Peyer's patch (tissue), 4 donors: ENCODE measurements at places on chromosomes 6 and 20. TPM values are rescaled to one million over a fixed set of nuclear protein-coding genes. Genes with fewer than 3 reads are reported as not detected.

DNA sequence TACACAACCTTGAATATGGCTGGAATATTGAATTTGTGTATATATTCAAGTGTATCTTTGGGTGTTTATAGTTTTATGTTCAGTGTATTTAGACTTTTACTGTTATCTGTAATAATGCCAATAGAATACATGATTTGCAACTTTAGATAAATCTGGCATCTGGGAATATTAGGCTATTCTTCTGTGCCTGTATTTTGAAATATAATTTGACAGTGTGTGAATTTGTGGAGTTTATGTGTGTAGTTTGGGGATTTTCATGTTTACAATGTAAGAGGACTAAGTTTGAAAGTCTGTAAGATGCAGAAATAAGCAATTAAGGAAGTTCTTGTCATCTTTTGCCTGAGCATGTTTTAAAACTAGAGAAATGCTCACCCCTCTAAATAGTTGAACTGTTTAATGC lies at the start of gene OR10C1:
OR10C1 (plus strand) TSS at position 301 of the 400 bp plus-strand sequence. CDS start 710 bp downstream, outside the sequence.
- no peaks in the 10 kb centered on the region for H3K36me3 ChIP-seq
- DNase-seq = no peak
- H3K27ac ChIP-seq = no peak within 1 kb of the TSS
- no peaks in the 10 kb centered on the region for H3K4me1 ChIP-seq

SIRPA gene
- total RNA-seq = 38.2 TPM

DNA sequence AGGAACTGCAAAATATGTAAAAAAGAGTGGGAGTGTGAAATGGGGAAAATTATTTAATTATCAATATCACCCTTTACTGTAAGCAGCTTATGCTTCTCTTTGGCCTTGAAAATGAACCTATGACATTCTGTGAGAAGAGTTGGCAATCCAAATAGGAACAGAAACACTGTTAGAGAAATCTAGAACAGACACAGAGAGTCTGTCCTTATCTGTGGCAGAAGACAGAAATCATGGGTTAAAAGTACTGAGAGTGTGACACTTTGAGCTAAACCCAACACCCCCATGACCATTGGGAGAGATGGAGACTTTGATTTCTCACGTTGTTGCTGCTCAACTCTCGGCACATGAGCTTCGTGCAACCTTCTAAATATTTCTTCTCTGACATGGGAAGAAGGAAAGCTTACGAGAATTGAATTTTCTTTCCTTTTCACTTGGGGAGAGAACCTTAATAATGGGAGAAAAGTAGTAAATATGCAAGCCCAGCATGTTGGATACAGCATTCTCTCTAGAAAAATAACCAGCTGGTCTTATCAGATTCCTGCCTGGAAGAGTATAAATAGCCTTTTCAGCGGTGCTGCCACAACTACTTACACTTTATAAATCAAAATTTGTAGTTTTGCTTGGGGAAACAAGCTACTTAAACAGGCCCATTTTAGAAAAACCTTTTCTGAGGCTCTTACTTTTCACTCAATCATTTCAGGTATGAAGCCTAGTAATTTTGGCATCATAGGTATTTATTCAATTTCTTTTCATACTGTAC lies 49.4 kb upstream of the NOX3 start:
- H3K27ac ChIP-seq = no peak overlapping the region
- no peaks in the 10 kb centered on the region for H3K36me3 ChIP-seq
- no peaks in the 10 kb centered on the region for H3K27me3 ChIP-seq
- no peak for DNase-seq
- H3K4me1 ChIP-seq = no peaks in the 10 kb centered on the region

VSX1 gene
- total RNA-seq = not detected

LAMA5 gene
- total RNA-seq = 55.0 TPM

GRCh38 chr6:2862712-2863181 lies 21.1 kb upstream of the SERPINB1 start:
- peaks cover 15% of the 10 kb centered on the region for H3K4me1 ChIP-seq
- peak; percentile 75 for DNase-seq
- H3K36me3 ChIP-seq = no peaks in the 10 kb centered on the region
- no peak overlapping the region for H3K4me3 ChIP-seq
- no peaks in the 10 kb centered on the region for H3K27me3 ChIP-seq

SYTL3 gene
- 23.1 TPM for total RNA-seq

GRCh38 chr6:108442770-108443520 lies 117.8 kb upstream of the FOXO3 start:
- no peaks in the 10 kb centered on the region for H3K27me3 ChIP-seq
- DNase-seq = no peak
- no peak overlapping the region for H3K27ac ChIP-seq
- no peaks in the 10 kb centered on the region for H3K4me1 ChIP-seq

- H3K36me3 ChIP-seq = no peaks in the 10 kb centered on the region
- H3K4me3 ChIP-seq = peak overlapping the region; percentile 55
- peak overlapping the region; percentile 82 for H3K27ac ChIP-seq
- H3K4me1 ChIP-seq = peaks cover 14% of the 10 kb centered on the region
- H3K27me3 ChIP-seq = no peaks in the 10 kb centered on the region
- no peak for DNase-seq
Measured at GRCh38 chr20:2509468-2509781, 710 bp upstream of the ZNF343 start.

- H3K27me3 ChIP-seq = no peaks in the 10 kb centered on the region
- H3K4me3 ChIP-seq = no peak overlapping the region
- H3K27ac ChIP-seq = peak overlapping the region; percentile 59
Measured at GRCh38 chr6:12339022-12339421, 48.9 kb downstream of the EDN1 start.

DNA sequence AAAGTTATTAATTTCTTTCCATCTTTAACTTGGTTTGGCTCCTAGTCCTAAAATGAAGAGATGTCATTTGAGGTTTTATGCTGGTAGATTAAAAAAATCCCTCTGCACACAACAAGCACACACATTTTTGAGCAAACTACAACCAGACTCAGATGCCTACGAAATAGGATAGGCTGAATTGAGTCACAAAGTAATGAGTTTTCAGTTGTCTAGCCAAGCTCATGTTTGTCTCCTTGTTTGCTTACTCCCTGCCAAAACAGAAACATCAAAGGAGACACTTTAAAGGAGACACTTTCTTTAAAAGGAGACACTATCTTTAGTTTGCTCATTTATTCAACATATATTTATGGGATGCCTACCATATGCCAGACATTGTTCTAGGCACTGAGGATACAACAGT lies 56.2 kb downstream of the TPBG start:
- H3K27me3 ChIP-seq = no peaks in the 10 kb centered on the region
- no peak overlapping the region for H3K4me3 ChIP-seq
- no peaks in the 10 kb centered on the region for H3K36me3 ChIP-seq
- no peak for DNase-seq
- no peaks in the 10 kb centered on the region for H3K4me1 ChIP-seq

DNA sequence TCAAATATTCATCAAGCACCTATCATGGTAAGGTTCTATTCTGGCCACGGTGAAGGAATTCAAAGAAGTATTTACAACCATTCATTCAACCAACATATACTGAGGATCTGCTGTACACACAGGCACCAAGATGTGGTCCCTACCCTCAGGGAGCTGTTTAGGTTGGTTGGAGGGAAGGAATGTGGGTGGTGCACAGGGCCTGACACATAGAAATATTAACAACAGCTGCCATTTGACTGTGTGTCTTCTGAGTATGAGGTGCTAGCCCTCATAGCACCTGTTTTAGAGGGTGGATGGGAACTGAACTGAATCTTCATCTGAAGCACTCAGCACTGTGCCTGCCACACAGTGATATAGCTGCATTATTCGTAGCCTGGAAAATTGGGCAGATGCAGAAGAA lies 7.3 kb downstream of the SNPH start:
- no peaks in the 10 kb centered on the region for H3K36me3 ChIP-seq
- no peak overlapping the region for H3K27ac ChIP-seq
- no peak for DNase-seq
- no peaks in the 10 kb centered on the region for H3K27me3 ChIP-seq
- no peaks in the 10 kb centered on the region for H3K4me1 ChIP-seq

DNA sequence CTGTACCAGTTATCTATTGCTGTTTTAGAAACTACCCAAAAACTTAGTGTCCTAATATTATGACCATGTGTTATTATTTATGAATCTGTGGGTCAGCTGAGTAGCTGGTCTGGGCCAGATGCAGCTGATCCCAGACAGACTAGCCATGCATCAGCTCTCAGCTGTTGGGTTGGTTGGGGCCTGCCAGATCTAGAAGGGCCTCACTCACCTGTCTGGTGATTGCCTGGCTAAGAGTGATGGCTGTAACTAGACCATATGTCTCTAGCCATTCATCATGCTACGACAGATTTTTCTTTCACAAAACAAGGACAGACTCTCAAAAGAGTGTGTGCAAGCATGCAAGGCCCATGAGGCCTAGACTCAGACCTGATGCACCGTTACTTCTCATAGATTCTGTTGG lies 403.2 kb downstream of the SAMD5 start:
- no peak for DNase-seq
- H3K36me3 ChIP-seq = no peaks in the 10 kb centered on the region
- H3K4me3 ChIP-seq = no peak overlapping the region
- H3K4me1 ChIP-seq = no peaks in the 10 kb centered on the region

DNA sequence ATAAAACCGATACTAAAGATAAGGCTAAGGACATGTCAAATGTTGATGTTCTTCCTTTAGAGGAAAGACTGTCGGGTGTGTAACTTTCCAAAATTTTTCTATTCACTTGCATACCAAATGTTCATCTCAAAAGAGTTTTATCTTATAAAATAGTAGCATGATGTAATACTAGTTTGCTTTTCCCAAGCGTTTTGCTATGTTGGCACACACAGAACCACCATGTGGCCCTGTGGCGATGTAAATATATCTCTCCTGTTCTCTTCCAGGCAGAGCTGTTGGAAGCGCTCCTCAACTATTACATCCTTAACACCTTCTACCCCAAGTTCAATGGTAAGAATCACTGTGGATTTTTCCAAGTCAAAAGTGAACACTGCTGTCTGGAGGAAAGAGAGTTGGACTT lies 26.5 kb downstream of the LBP start:
- H3K4me3 ChIP-seq = no peak overlapping the region
- no peaks in the 10 kb centered on the region for H3K27me3 ChIP-seq
- peaks cover 13% of the 10 kb centered on the region for H3K4me1 ChIP-seq
- H3K36me3 ChIP-seq = no peaks in the 10 kb centered on the region
- no peak overlapping the region for H3K27ac ChIP-seq

TCP11 gene
- total RNA-seq = not detected

GRCh38 chr6:75853806-75854205 lies 104.8 kb downstream of the MYO6 start:
- peaks cover 25% of the 10 kb centered on the region for H3K4me1 ChIP-seq
- H3K4me3 ChIP-seq = no peak overlapping the region
- no peaks in the 10 kb centered on the region for H3K36me3 ChIP-seq
- no peak overlapping the region for H3K27ac ChIP-seq

- H3K27me3 ChIP-seq = no peaks in the 10 kb centered on the region
- no peak overlapping the region for H3K27ac ChIP-seq
- H3K4me1 ChIP-seq = peaks cover 18% of the 10 kb centered on the region
- no peaks in the 10 kb centered on the region for H3K36me3 ChIP-seq
- DNase-seq = peak; percentile 40
Measured at GRCh38 chr6:43740961-43741764, 28.8 kb upstream of the VEGFA start.

DNA sequence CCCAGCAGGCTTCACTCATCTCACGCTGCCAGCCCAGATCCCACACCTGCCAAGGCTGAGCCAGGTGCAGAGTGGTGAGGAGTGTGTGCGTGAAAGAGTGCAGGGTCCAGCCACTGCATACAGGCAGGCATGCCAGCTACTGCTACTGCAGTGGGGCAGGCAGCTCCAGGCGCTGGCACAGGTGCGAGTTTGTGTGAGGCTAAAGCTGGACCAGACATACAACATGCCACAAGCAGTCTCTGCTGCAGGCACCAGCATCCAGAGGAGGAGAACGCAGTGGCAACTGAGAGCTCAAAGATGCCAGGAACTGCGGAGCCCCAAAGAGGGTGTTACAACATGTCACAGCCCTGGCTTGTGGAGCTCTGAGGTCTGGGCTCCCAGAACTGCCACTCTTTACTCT lies 149.8 kb downstream of the EYS start:
- H3K27me3 ChIP-seq = no peaks in the 10 kb centered on the region
- H3K4me3 ChIP-seq = no peak overlapping the region
- H3K27ac ChIP-seq = no peak overlapping the region
- H3K36me3 ChIP-seq = no peaks in the 10 kb centered on the region
- no peak for DNase-seq

DNA sequence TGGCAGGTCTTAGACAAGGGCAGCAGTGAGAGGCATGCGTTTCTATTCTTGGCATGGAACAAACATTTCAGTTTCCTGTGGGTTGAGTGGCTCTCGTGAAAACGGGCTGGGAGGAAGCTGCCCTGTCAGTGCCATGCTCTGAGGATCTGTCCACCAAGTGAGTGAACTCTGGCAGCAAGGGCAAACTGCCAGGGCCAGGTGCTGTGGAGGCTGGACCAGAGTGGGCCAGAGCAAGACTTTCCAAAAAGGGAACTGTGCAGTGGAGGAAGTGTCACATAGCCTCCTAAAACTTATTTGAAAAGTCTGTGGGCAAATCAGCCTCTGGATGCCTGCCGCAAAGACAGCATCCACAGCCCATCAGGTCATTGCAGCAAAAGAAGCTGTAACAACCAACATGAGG lies 44.2 kb upstream of the TAB2 start:
- peak; percentile 67 for DNase-seq
- H3K27ac ChIP-seq = no peak overlapping the region
- H3K36me3 ChIP-seq = no peaks in the 10 kb centered on the region
- no peaks in the 10 kb centered on the region for H3K27me3 ChIP-seq
- no peaks in the 10 kb centered on the region for H3K4me1 ChIP-seq

HLA-DOA gene
- 26.4 TPM for total RNA-seq

- no peaks in the 10 kb centered on the region for H3K36me3 ChIP-seq
- H3K27me3 ChIP-seq = no peaks in the 10 kb centered on the region
- no peak overlapping the region for H3K27ac ChIP-seq
- no peak for DNase-seq
- H3K4me1 ChIP-seq = no peaks in the 10 kb centered on the region
Measured at GRCh38 chr6:166467436-166468000, 84.8 kb upstream of the MPC1 start.

SESN1 gene
- 22.8 TPM for total RNA-seq

DNA sequence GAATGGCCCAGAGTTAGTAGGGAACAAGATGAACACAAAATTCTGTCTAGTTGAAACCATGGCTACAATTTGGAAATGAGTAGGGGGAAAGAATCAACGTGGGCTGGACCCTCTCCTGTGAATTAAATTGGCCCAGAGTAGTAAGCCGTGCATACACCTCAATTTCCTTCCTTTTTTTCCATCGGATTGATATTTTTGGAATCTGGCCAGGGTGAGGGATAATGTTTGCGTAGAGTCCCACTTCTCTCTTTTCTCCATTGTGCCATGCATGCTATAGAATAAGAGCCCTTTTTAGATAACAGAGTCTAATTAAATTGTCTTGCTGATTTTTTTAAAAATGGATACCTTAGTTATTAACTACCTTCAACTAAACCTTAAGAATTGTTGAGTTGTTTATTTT lies 35.2 kb downstream of the XRN2 start:
- no peaks in the 10 kb centered on the region for H3K4me1 ChIP-seq
- no peaks in the 10 kb centered on the region for H3K36me3 ChIP-seq
- no peak overlapping the region for H3K4me3 ChIP-seq
- H3K27me3 ChIP-seq = no peaks in the 10 kb centered on the region
- no peak overlapping the region for H3K27ac ChIP-seq

DNA sequence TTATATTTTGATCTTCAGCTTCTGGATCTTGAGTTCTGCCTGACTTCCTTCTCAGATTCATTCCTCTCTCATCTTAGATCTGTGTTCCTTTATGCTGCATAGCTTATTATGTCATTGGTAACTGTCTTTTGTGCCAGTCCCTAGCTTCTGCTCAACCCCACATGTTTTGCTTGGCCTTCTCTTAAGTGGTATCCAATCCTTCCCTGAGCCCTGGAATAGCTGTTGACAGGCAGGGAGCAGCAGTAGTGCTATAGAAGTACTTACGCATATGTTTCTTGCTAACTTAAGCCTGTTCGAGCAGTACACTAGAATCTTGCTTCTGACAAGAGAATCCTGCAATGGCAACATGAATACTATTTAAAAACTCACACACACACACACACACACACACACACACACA lies 13.6 kb upstream of the GRIK2 start:
- H3K27ac ChIP-seq = no peak overlapping the region
- no peak for DNase-seq
- no peaks in the 10 kb centered on the region for H3K36me3 ChIP-seq
- no peak overlapping the region for H3K4me3 ChIP-seq
- H3K4me1 ChIP-seq = no peaks in the 10 kb centered on the region
